ENCODE measurements at places on chromosomes 11 and 22.

DNA sequence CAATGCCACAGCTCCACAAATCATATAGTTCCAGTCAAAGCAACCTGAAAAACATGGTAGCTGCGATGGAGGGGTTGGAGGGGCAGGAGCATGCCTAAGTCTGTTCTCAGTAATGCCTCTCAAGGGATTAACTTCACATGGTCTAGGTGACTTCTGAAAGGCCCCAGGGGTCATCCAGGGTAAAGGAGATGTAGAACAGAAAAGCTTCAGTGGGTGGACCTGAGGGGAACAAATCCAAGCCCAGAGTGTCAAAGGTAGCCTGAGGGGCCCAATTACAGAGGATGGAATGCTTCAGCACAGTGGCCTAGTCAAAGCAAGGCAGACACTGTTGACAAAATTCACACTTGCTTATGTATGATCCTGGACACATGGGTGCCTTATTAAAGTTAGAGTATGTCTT lies 23.3 kb downstream of the OR4D9 start:
- no peak for DNase-seq

GRCh38 chr22:32874976-32875375 lies 73.5 kb downstream of the TIMP3 start:
- no peak for DNase-seq

DNA sequence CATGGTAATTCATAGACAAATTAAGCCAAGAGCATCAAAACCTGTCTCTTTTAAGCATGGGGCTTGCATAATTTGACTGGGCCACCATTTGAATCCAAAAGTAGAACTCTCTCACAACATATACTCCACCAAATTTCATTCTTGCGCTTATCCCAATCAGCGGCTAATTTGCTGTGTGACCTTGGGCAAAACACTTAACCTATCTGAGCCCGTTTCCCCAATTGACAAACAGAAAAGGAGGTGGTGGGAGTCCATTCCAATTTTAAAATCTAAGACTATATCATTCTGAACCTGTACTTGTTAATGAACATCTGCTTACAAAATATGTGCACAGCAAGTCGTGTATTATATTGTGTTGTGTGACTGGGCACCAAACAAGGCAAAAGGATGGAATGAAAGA lies 338.1 kb upstream of the NARS2 start:
- DNase-seq, result no peak

- no peak for DNase-seq
Measured at GRCh38 chr22:24088816-24089215, 77.7 kb downstream of the CABIN1 start.

- DNase-seq, result no peak
Measured at GRCh38 chr11:30317030-30317429, 5.9 kb upstream of the ARL14EP start.

DNA sequence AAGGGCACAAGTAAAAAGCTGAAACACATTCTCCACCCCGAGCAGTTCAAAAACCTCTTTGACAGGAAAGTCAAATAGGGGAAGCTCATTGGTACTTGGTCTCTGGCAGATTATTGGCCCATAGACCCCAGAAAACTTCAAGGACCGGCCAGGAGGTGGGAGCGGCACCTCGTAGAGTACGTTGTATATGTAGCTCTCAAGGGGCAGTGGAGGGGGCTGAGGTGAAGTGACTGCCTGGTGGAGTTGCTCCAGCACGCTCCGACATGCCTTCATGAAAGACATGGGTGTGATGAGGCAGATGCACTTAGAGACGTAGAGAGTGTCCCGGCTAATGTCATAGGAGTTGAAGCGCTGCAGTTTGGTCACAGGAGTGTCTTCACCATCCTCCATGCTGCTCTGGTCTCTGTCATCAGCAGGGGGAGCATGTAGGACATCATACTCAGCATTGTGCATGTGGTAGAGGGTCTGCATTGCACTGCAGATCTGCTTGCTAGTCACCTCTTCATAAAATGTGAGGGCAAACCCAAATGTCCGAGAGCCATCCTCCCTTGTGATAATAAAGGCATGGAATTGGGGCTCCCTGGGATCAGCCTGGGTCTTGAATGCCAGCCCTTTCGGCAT lies 61.3 kb downstream of the DENND5A start:
- DNase-seq, result no peak

- DNase-seq, result no peak
Measured at GRCh38 chr22:46062971-46063631, 86.1 kb upstream of the WNT7B start.

DNA sequence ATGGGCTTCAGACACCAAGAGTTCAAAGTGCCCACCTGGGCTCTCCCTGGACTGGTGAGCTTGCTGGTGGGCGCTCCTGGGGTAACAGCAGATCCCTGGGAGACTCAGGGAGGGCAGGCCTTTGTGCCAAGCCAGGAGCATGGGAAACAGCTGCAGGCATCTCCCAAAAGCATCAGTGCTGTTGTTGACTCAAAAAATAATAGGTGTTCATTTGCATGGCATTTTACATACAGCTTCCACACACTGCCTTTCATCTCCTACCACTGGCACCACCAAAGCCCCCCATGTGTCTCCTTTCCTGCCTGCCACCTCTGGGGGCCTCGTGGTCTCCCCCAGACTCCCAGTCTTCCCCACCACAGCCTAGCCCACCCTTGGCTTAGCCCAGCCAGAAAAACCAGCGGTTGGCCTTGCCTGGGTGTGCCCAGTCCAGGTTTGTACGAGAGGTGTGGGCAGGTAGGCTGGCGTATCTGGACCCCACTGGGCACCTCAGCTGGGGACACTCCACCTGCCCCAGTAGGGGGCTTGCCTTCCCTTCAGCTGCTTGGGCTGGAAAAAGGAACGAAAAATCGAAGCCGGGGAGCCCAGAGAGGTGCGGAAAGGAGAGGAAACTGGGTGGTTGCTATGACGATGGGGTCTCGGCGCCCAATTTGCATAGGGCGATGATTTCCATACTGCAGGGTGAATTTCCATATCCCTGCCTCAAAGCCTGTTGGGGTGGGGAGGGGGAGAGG lies 15.0 kb downstream of the POU2F3 start:
- DNase-seq, result no peak

DNA sequence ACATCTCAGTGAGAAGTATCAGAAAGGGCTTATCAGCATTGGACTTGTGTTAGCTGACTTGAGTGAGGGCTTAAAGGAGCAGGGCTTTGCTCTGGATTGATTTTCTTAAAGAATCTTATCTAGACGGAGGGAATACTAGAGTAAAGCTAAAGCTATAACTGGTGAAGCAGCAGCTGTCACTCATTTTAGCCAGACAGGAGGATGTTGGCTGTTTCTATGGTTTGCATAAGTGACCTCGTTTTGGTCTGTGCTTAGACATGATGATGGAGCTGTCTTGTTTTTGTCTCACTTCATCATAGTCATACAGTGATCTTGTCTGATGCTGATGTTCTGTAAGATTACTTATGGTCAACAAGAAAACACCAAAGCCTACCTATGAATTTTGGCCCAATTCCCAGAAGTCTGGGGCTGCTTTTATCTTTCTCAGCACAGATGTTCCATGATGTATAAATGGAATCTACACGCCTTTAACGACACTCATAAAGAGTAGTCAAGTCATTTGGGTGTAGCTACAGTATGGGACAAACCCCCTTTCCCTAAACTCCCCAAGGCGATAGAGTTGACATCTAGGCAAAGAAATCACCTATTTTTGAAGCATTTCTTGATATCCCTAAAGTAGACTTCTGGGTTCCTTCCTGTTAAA lies 77.5 kb upstream of the UCP3 start:
- no peak for DNase-seq

DNA sequence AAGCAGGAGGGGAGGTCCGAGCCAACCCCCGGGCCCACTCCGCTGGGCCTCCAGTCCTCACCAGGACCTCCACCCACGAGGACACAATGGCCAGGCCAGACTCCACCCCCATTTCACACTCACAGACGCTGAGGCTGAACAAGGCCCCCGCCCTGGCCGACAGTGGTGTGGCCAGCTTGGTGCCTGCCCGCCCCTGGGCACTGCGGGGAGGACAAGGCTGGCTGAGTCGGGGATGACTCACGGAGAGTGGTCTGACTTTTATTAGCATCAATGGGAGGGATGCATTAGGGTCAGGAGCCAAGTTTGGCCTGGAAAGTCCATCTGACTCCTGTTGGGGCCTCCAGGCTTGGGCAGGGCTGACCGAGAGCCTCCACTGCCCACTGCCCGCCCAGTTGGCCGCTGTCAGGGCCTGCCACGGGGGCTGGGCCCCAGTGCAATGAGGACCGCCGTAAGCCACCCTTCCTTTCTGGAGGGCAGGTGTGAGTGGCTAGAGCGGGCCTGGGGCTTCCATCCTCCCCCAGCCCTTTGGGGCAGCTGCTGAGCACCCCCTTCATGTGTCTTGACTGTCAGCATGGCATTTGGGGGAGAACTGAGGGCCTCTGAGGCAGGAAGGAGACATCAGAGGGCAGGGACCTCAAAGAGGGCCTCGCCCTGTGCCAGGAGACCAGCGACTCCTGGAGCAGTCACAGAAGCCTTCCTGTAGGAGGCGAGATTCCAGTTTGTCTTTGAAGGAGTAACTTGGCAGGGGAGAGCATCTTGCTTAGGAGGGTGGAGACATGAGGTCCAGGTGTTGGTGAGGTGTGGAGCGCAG lies 10.6 kb downstream of the TSPAN32 start:
- DNase-seq, result no peak

DNA sequence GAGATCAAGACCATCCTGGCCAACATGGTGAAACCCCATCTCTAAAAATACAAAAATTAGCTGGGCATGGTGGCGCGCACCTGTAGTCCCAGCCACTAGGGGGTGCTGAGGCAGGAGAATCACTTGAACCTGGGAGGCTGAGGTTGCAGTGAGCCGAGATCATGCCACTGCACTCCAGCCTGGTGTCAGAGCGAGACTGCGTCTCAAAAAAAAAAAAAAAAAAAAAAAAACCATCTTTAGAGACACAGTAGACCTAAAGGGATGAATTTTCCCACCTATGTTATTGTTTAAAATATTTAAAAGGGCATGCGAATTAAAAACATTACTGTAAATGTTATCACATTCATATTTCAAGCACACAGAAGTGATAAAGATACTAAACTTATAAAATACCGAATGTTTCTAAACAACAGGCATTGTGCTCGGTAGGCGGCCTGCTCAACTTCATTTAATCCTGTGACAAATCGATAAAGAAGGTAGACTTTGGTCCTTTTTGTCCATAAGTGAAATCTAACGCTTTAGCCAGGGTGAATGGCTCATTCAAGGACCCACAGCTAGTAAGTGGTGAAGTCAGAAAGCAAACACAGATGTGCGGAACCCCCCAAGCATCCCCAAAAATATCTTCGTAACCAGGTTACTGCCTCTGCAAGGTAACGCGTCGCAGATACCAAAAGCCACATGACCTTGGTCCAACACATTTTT lies 16.1 kb downstream of the NCAPD3 start:
- no peak for DNase-seq

- DNase-seq, result no peak
Measured at GRCh38 chr22:47645450-47645914, 883.0 kb downstream of the TBC1D22A start.

DNA sequence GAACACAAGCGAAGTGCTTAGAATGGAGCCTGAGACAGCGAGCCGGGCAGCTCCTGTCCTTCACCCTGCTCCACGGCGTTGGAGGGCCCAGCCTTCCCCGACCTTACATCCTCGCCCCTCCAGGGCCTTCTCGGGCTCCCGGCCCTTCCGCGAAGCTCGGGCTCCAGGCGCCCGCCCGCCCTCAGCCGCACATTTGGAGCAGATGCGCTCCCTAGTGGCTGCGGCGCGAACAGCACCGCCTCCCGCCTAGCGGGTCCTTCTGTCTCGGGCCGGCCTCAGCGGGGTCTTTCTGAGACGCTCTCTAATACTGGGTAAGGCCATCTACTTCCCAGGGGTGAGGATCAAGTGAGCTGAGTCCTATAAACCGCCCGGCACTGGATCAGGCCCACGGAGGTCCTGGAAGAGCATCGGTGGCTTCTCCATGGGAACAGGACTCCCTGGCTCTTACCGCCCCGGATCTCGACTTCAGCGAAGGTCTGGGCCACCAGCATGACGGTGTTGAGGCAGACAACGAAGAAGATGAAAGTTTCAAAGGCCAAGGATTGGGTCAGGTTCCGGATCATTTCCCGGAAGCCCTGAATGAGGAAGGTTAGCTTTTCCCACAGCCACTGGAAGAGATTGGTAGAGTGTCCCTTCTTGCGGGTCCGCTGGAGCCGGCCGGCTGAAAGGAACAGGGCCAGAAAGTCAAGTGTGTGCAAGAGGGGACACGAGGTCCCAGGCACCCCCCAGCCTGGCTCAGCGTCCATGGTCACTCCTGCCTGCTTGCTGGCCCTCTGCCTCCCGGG lies 3.7 kb downstream of the CATSPER1 start:
- peak; percentile 23 for DNase-seq

DNA sequence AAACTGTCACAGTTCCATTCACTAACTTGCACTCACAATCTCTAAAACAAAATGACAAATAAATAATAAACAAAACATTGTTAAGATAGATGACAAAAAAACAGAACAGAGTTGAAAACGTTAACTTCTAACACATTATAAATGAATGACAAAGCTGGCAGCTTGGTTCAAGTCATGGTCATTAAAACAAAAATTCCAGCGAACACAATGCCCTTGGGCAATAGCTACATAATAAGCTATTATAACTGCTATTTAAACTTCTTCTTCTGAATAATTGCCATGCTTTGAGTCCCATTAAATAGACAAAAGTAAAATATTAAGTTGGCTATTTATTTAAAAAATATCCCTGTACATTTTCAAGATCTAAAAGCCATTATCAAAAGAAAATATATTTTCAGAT lies 54.7 kb downstream of the PICALM start:
- no peak for DNase-seq

GRCh38 chr11:29452146-29452545 lies 564.7 kb downstream of the KCNA4 start:
- DNase-seq, result no peak

- DNase-seq, result no peak
Measured at GRCh38 chr22:25497181-25497641, 67.3 kb upstream of the GRK3 start.

Measured in nucleus accumbens (tissue), 56 donors.